ENCODE measurements at places on chromosomes 5 and 9.

DNA sequence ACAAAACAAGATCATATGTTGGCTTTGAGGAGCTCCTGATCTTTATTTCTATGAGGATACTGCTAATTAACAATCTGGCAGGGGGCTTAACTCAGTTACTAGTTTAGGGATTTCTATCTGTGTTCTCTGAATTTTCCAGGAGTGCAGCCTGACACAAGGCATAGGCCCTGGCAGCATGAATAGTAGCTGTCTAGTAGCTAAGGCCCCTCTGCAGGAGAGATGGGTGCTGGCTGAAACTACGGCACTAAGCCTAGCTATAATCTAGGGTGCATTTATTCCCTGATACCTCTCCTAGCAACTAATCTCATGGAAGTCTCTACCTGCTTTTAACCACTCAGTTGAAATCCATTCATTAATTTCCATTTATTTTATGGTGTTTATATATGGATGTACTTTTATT, 268.2 kb downstream of the TMEM232 start:
- DNase-seq: no peak

DNA sequence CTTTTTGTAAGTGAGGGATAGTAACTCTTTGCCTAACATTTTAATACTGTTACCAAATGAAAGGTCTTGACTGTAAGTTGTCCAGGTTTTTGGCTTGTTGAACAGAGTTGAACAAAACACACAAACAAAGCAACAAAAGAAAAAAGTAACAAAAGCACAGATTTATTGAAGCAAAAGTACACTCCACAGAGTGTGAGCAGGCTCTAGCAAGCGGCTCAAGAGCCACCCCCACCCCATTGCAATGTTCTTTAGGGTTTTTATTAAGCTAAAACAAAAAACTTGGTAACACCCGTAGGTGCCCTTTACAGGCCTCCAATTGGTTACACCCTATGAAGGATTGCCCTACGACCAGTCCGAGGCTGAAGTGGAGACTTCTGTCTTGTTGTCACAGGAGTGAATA, 197.4 kb upstream of the MAP3K1 start:
- DNase-seq: no peak

DNA sequence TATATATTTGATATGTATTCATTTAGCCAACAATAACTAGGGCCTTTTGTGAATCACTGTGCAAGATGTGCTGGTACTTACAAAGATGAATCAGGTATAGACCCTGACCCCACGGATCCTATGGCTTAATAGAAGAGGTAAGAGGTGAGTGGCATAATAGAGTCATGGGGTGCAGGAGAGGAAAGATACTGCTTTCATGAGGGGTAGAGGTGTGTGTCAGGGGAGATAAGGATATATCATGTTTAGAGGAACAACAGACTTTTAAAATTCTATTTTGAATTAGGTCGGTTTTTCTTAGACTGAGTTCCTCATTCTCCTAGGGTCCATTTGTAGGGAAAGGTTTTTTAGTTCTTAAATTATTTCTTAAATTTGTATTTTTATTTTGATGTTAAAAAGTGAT, 27.8 kb downstream of the ZCCHC7 start:
- no peak for DNase-seq

DNA sequence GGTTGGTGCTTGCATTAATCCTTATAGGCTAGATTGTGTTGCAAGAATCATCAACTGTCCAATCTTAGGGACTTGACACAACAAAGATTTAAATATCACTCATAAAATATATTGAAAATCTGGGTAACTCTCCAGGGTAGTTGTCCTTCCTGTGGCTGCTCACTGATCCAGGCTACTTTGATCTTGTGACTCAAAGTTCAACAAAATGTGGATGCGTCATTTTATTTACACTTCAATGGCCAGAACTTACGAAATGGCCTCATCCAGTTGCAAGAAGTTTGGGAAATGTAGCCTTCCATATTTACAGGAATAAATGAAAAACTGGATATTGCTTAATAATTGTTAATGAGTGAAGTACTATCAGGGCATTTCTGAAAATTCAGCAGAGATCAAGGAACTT, 235.5 kb upstream of the ACTBL2 start:
- no peak for DNase-seq

DNA sequence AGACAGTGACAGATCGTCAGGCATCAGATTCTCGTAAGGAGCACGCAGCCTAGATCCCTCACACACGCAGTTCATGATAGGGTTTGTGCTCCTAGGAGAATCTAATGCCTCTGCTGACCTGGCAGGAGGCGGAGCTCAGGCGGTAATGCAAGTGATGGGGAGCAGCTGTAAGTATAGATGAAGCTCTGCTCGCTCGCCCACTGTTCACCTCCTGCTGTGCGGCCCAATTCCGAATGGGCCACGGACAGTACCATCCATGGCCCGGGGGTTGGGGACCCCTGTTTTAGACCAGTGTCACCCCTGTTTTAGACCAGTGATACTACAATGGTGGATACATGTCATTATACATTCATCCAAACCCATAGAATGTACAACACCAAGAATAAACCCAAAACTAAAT, 4.0 kb upstream of the ARSB start:
- no peak for DNase-seq

- no peak for DNase-seq
Measured at GRCh38 chr9:22622815-22623214, 176.2 kb downstream of the DMRTA1 start.

DNA sequence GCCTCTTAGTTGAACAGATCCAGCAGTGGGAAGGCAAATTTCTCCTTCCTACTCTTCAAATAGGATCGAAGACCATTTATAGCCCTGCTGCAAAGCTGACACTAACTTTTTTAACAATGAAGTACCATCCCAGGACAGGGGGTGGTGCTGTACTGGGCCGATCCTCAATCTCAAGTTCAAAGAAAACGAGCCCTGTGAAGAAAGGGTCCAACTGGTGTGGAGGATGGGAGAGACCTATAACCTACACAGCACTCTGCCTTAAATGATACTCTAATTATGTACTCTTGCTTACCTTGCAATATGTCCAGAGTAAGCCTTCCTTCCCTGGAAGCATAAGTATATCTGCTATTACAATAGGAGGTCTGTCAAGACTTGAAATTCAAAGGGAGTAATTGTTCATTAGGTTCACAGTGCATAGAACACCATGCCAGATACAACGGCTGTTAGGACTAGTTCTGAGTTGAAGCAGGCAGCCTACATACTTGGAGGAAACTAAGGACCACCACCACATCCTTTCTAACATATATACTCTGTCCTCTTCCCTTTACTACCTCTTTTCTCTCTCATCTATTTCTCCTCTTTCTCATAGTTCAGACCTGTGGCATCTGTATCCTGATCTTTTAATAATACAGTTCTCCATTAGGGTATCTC, 6.2 kb downstream of the ETF1 start:
- DNase-seq: no peak

GRCh38 chr5:141875022-141875740, 3.0 kb downstream of the PCDH1 start:
- DNase-seq: no peak

DNA sequence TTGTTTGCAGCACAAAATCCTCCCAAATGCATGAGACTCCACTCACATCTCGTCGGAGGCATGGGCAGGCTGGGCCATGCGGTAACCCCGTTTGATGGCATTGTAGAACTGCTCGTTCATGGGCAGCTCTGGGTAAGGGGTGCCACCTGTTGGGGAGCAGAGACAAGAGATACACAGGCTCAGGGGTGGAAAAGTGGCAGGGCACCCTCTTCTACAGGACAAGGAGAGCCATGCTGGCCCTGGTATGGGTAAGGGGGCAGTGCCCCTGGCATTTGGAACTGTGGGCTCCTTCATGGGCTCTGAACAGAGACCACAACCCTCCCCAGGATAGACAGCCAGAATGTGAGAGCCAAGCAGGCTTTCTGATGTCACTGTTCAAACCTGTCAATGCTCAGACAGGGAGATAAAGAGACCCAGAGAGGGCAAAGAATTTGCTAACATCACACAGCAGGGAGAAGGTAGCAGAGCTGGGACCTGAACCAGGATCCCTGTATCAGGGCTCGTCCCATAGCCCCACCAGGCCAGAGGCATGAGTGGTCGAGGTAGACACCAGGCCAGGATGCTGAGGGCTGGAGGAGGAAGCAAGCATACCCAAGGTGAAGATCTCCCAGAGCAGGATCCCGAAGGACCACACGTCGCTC, 33.2 kb upstream of the CSF1R start:
- DNase-seq: no peak

DNA sequence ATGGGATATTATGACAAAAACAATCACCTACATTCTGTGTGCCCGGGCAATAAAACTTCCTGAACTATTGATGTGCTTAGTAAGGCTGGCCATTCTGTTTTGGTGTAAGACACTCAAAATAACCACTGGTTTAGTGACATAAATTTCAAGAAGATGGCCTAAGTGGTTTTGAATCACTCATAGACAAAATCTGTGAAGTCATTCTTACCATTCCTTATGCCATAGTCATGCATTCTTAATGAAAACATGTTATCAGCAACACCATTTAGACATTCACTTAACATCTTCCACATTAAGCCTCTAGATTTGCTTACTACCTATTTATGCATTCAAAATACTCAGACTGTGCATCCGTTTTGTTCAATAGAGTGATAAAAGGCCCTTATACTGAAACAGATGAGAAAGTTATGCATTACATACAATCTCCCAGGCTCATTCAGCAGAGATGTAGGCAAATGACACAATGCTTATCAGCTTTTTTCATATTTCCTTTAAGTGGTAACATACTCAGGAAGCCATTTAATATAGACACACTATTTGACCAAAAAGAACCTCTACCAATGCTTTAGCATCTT, 848.8 kb upstream of the DMAC1 start:
- DNase-seq: no peak

DNA sequence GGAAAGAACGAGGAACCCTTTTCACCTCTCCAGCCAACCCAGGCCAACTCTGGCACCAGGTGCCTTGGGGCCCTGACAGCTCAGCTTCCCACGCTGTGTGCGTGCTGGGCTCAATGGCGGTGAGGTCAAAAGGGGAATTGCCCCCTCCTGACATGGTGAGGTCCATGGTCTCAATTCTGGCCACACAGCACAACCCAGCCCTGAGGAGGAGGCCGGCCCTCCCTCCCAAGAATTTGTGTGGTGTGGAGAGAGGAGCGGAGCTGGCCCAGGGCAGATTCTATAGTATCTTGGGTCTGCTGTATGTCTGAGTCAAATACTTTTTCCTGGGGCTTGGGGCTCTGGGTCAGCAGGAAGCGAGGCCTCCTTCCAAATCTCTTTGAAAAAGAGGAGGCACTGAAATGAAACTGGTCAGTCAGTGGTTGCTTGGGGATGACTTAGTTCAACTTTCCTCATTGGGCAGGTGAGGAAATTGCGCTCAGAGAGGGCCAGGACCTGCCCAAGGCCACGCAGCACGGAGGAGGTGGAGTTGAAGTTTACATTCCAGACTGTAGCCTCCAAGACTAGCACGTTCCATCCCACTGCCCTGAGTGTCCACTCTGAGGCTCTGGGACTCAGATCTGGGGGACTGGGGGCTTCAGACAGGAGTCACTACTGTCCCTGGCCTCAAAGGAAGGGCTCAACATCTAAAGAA, 15.6 kb downstream of the COL27A1 start:
- no peak for DNase-seq

- DNase-seq: no peak
Measured at GRCh38 chr5:61649231-61649630, 317.2 kb downstream of the ZSWIM6 start.

DNA sequence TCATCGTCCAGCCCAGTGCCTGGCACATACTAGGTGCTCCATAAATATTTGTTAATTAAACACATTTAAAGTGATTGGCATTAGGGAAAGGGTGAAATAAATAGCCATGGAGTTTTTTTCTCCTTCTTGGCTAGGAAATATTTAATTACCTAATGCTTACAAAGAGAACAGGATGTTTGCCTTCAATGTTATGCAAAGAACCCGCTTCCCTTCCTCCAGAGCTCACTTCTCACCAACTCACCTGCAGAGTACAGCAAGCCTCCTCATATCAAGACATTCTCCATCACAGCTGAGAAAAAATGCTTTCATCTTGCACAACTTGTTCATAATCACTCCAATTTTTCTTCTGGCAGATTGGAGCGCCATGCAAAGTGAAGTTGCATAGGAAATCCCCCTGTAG, 161.7 kb upstream of the STK32A start:
- DNase-seq: no peak

DNA sequence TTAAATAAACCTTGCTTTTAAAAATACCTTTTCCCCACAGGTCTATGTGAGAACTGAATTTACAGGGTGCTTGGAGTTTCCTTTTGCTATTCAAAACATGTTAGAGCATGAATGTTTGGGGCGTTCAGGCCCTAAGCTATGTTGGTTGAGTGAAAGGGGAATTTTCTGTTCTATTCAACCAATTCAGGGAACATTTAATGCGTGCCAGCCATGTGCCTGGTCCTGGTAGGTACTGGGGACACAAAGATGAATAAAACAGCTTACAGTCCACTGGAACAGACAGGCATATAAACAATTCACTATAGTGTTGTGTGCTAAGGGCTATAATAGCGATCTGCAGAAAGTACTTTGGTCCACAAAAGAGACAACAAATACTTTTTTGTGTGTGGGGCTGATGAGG, 108.5 kb downstream of the ZSWIM6 start:
- DNase-seq: no peak

GRCh38 chr5:180641566-180641900, 7.9 kb downstream of the FLT4 start:
- no peak for DNase-seq

GRCh38 chr9:73125651-73126050, 26.0 kb upstream of the ANXA1 start:
- no peak for DNase-seq

DNA sequence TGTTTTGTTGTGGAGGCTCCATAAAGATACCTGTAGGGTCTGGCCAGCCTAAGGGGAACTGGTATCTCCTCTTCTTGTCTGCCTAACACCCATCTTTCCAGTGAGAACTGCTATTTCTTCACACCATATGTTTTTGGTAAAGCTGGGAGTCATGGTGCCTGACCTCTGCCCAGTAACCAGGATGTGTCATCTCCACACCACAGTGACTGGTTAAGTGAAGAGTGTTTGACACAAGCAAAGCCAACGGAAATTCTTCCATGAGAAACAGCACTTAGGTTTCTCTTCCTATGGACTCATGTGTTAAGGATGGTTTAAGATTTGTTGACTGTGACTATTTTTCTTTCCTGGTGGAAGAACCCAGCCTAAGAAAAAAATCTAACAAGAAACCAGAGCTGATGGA, 111.5 kb downstream of the HTR4 start:
- peak; percentile 55 for DNase-seq

- DNase-seq: no peak
Measured at GRCh38 chr9:114098936-114099668, at the start of gene KIF12. Gene KIF12 (minus strand): TSS chr9:114099292. CDS start chr9:114099276, 16 bp downstream.

DNA sequence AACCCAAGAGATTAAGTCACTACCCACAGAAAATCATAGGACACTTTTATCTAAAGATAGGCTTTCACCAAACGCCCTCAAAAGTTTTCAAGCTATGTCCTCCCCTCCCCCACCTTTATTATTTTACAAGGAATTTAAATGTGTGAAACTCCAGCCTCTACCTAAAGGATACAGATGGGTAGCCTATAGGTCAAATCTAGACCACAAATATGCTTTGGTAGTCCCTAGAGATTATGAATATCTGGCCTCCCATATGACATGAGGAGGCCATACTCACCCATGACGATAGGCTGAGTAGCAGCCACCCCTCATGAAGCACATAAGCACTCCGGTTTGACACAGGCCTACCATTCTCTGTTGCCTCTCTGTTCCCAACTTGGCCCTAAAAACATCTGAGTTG, 11.9 kb downstream of the SIL1 start:
- DNase-seq: no peak

Measured in AG09309 (cell line).